Mesenteric fat pad (tissue), 1 donor: ENCODE measurements at places on chromosomes 6 and 20. TPM values are rescaled to one million over a fixed set of nuclear protein-coding genes. Genes with fewer than 3 reads are reported as not detected.

MSH5 gene
- total RNA-seq, result 14.8 TPM

ANGPT4 gene
- total RNA-seq, result 0.42 TPM

TMEM170B gene
- 13.5 TPM for total RNA-seq

DDO gene
- 3.2 TPM for total RNA-seq

NAA20 gene
- total RNA-seq, result 71.8 TPM

PTGIS gene
- total RNA-seq, result 124 TPM

RSPO4 gene
- total RNA-seq, result not detected

ARMC2 gene
- total RNA-seq, result 10.0 TPM
